CD4-positive, alpha-beta T cell treated with Interleukin-2 at 100 ng/mL for 4 hours (primary cell): ENCODE measurements at places on chromosomes 2 and 18.
A peak's percentile ranks its signal among the peaks of the same experiment; 100 is the strongest.

DNA sequence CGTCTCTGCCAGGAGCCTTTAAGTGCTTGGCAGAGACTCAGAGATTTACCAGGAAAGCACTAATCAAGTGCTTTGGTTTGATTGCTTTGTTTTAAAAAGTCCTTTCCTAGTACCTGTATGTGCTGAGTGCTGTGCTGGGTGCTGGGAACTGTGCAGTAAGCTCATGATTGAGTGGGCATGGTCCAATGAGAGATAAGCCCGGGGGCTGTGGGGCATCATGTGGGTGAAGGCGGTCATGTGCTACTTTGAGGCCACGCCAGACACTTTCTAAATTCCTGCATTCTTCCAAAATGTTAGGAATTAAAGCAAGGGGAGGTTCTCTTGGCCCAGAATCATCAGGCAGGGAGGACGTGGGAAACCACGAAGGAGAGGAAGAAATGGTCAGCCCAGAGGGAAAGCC, 109.0 kb downstream of the ACAA2 start:
- DNase-seq: no peak

DNA sequence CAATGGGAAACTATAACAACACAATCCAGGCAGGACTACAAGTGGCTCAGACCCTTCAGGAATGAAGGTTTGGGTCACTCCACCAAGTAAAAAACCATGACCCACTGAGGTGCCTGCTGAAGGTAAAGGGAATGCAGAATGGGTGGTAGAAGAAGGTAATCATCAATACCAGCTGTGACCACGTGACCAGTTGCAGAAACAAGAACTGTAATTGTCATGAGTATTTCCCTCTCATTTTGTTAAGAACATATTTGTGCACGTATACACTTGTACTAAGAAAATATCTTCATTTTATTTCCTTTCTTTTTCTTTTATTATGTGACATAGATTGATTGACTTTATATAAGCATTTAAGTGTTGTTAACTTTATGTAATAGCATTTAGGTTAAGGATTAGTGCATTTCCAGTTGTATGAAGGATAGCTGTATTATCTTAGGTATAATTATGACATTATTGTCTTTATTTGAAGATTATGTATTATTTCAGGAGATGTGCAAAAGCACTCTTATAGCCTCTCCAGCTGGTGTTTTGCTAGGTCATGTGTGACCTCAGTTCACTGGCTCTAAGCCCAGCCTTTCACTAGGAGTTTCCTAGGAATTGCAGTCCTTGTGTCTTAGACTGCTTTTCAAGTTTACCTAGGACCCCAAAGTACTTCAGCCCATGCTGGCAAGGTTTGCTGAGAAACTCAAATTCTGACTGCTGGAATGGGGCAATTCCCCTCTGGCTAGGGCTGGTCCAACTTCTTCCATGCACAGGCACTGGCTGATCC, 125.7 kb upstream of the DPP10 start:
- DNase-seq: no peak

- no peak for DNase-seq
Measured at GRCh38 chr2:30234180-30234971, 3.0 kb downstream of the LBH start.

GRCh38 chr2:241741016-241741415, 6.6 kb downstream of the D2HGDH start:
- DNase-seq: peak; percentile 59

GRCh38 chr2:130834931-130835765, 1.6 kb upstream of the ARHGEF4 start:
- DNase-seq: no peak

GRCh38 chr2:234880551-234881211, 71.1 kb upstream of the SH3BP4 start:
- DNase-seq: no peak

GRCh38 chr2:85250045-85250444, 77.7 kb downstream of the TGOLN2 start:
- DNase-seq: no peak

DNA sequence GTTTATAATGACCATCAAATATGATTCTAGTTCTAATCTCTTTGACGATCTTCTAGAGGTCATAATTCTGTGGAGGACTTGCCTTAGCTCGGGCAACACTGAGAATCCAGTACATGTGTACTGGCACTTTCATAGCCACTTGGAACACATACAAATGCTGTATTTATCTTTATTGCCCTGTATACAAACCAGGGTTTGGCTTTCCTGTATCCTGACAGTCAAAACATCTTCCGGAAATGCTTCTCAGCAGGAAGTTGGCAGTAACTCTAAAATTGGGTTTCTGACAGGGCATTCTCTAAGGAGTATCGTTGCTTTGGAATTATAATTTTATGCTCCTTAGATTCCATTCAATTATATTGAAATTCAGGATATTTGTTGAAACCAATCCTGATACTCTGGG, 643.6 kb downstream of the NRXN1 start:
- DNase-seq: no peak

DNA sequence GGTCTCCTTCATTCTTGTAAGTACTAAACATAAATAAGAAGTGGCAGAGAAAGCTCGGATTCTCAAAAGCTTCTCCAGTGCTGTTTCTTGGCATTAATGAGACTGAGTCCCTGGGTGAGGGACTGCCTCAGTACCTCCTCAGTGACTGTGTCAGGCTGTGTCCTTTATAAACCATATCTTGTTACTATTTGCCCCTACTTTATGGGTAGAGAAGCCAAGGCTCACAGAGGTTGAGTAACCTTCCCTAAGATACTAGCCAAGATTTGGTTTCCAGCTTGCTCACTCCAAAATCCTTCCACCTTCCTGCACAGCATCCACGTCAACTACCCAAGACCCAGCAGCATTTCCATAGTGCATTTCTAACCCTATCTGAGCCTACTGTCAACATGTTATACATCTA, 55.6 kb downstream of the THUMPD2 start:
- DNase-seq: no peak

DNA sequence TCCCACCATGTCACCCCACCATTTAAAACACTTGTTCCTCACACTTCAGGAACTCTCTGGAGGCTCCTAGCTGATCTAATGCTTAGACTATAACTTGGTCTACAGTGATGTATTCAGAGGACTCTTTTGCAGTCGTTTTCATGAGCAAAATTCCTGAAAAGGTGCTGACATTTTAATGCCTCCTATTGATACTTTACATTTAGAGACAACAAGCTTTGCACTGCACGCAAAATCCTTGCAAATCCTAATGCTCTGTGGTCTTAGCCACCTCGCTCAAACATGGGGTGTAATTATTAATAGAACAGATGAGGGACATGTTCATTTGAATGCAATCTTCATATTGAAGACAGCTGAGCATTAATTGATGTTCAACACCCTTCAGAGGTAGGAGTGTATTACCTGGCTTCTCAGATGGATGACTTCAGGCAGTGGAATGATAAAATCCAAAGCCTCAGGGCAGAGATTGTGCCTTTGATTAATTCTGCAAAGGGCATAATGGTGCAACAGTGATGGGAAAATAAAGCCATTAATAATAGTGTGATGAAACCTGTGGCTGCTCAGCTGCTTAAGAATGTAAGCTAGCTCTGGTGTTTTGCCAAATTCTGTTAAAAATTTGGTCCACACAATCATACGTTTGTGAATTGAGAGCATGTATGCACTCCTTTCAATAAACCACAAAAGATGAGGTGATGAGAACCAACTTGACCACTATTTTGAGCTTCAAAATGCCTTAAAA, 5.4 kb downstream of the CTAGE1 start:
- no peak for DNase-seq

DNA sequence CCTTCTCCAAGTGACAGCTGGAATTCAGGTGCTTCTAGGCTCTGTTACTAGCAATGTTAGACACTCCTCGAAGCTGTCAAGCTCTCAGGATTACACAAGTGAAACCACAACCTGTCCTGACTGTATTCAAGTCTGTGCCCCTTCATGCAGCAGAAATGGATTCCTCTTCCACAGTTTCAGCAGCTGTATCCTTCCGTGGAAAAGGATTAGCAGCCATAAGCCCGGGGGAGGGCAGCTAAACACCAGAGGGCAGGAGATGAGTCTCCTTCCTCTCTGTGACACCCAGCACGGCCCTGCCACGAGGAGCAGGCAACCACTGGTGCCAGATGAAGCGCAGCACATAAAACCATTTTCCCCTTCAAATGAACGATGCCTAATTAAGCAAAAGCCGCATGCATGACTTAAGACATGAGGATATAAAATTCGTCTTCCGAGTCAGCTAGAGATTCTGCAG, 1.2 kb downstream of the ST3GAL5 start:
- peak; percentile 60 for DNase-seq

- DNase-seq: no peak
Measured at GRCh38 chr2:241854342-241855244, 4.1 kb downstream of the PDCD1 start.

DNA sequence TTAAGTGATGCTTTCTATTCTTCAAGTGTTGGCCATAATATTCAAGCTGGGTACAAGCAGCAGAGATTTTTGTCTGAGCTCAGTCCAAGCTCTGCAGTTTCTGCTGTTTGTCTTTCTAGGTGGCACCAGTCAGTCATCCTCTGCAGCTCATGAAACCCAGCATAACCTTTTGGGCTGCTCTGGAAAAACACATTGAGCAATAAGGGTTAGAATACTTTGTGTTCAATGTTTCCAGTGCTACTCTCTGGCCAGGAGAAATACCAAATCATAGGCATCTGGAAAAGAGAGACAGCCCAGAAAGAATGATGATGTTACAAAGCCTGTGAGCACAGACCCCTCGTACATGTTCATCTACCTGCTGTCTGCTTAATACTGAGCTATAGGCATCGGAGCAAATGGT, 19.5 kb upstream of the WIPF1 start:
- no peak for DNase-seq

DNA sequence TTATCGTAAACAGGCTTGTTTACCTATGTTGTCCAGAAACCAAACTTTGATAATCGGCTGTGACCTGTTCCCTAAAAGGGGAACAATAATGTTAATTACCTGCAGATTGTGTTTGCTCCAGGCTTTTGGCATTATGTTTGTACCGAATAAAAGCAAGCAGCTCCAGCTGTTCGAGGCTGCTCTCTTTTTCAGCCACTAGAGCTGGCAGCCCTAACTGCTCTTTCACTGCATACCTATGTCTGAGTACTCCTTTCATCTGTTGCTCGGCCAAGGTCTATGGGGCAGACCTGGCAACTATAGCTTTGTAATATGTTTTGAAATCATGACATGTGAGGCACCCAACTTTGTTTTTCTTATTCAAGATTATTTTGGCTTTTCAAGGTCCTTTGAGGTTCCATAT, 77.8 kb upstream of the EHBP1 start:
- DNase-seq: no peak

GRCh38 chr2:102114290-102114721, 28.2 kb upstream of the IL1R1 start:
- DNase-seq: no peak

DNA sequence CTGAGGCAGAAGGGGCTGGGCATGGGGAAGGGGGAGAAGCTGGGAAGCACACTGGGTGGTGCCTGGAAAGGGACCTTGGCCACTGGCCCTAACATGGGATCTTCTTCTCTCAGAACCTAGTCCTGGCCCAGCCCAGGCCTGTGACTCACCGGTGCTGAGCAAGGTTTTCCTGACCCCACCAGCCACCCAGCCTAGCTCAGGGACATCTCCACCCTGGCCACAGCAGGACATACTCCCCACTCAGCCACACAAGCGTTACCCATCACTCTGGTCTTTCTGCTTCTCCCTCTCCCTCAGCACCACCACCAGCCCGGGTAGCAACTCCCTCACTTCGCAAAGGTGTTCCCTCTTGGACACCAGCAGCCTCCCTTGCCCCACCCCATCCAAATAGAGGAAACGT, 22.8 kb downstream of the TNS1 start:
- DNase-seq: no peak

DNA sequence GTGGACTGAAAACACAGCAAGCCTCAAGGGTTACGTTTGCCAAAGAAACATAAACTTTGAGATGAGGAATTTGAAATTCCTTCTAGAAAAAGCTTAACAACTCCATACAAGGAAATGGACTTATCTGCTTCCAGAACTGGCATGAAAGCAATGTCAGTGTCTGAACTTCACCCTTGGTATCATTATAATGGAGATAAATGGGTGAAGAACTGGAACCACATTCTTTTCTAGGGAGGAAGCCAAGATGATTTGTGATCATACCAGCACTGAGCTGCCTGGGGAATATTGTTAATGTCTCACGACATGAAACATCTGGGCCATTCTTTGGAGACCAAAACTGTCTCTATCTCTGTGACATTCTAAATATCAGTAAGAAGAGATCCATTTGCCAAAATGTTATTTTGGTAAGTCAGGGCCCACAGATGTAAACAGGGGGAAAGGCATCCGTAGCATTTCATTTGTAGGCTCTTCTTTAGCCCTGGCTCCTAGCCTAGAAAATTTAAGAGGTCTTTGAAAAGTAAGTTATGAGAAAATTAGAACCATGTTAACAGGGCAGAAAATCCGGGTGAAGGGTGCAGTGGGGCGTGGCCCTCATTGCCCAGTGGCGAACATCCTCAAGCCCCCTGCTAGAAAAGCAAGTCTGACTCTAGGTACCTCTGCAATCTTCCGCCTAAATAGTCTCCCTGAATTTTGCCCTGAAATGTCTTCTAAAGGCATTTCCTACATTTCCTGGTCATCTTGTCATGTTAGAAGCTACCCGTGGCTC, 295.3 kb upstream of the EPAS1 start:
- no peak for DNase-seq

GRCh38 chr2:140269000-140269399, 1488.8 kb upstream of the NXPH2 start:
- DNase-seq: no peak

DNA sequence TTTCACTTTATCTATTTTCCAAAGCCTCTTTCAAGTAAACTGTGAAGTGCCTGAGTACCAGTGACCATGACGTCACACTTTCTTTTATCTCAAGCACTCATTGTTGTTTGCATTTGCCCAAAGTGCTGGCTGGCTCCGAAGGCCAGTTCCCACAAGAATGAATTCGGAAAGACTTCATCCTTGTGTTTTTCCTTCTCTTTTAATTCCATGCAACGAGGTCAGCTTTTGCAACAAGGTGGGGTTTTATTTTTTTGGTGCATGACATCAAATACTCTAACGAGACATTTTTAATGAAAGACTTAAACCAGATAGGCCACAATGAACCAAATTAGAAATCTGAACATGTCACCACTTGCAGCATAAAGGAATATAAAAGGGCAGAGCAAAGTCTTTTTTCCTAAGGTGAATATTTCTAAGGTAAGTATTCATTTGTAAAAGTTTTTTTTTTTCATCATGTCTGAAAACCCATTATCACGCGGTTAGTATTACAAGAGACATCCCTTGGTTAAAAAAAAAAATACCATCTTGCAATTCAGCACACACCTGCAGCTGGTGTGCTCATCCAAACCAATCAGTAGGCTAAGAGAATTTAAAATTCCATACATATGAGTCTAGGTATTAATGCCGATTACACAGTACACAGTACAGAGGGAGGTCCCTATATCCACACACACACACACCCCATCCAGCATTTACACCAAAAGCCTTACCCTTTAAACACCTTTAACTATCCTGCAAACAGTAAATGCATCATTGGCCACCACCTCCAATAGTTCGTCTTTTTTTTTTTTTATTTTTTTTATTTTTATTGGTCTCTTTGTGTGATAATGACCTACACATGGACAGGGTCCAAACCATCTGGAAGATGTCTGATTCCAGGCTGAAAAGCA, 2.3 kb downstream of the ARL4C start:
- peak; percentile 71 for DNase-seq
